ENCODE measurements at places on chromosomes 3 and 15.

DNA sequence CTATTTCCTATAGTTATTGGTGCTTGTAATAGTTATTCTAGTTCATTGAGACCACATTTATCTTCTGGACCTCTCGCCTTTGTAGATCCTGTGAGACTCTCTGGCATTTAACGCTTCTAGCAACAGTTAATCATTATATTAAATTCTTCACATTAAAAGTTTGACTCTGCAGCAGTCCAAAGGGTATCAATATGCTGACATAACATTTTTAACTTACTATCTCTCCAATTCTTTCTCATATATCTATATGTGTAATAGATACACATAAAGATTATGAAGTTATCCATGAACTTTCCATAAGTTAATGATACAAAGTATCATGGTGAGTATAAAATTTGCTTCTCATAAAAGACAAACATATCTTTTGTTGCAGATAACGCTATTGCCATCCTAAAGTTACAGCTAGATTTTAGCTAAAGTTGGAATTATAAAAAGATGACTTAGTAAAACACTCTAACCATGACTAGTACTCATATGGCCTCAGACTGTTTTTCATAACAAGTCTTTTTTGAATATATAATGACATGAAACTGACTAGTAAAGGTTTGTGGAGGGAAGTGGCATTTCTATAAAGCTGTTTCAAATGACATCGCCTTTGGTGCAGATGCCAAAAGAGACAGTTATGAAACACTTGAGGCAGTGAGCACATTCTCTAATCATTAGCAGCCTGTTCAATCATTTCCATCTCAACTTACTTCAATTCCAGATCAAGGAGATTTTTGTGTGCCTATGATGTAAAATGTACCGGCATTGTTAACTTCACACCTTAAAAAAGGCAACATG lies 379.3 kb upstream of the CBLB start:
- no peak for DNase-seq

- DNase-seq = no peak
Observed at GRCh38 chr3:119589102-119589773, 8.4 kb upstream of the PLA1A start.

GRCh38 chr3:186760141-186760833 lies 23.1 kb upstream of the EIF4A2 start:
- DNase-seq = no peak

DNA sequence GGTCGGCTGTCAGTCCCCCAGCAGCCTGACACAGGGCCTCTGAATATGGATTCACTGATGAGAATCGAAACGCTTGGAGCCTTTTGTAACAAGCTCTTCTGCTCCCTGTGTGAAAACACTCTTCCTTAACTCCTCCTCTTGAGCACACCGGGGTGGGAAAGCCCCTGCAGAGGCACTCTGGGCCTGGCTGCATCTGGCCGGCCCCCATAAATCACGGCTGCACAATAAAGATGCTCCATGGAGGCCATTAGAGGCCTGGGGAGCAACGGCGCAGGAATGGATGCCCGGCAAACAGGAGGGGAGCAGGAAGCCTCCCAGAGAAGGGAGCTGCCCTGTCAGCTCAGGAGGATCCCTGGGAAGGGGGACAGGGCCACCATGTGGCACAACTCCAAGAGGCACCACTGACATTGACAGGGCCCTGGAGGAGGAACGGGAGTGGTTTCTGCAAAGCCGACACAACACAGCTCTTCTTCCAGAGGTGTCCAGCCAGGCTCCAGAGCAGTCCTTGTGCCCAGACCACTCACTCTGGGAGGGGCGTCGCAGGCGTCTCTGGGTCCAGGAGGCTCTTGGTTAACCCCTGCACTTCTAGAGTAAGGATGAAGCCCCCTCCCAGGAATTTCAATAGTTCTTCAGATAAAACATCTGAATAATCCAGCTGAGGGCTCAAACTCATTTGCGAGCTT lies 509.3 kb upstream of the PPP2R3A start:
- DNase-seq = peak; percentile 16

- DNase-seq = no peak
Observed at GRCh38 chr3:22450786-22451400, 699.9 kb upstream of the ZNF385D start.

GRCh38 chr15:40823572-40824343 lies 4.8 kb downstream of the PPP1R14D start:
- DNase-seq = no peak

- DNase-seq = no peak
Observed at GRCh38 chr3:149579838-149580542, 77.8 kb downstream of the WWTR1 start.

DNA sequence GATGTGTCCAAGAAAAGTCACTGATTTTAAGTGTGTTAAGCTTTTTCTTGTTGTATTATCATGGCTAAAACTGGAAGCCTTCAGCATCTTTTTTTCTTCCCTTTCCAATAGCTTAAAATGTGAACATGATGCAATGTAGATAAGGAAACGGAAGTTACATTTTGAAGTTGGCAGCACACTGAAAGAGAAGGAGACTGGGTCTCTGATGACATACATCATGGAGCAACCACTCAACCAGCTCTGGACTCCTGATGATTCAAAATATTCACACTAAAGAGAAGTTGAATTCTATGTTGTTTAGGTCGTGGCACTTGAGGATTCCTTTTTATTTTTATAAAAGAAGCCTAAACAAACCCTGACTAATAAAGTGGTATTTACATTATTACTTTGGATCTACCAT lies 488.3 kb upstream of the ALCAM start:
- no peak for DNase-seq

DNA sequence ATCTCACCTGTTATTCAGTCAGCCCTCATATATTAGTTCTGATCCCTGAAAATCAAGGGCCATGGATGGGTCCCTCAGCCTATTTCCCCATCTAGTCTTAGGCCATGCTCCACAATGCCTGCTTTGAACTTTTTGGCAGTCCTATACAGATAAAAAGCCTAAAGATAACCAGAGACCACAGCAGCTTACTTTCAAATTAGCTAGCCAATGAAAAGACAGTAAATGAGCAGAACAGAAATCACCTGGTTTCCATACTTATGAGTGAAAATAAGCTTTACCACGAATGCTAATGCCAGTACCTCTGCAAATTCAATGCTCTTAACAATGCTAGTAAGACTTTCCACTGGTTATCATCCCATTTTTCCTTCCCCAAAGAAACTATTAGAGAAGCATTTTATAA lies 141.6 kb upstream of the SPRED1 start:
- DNase-seq = no peak

GRCh38 chr3:48820612-48821324 lies 26.9 kb downstream of the PRKAR2A start:
- no peak for DNase-seq

DNA sequence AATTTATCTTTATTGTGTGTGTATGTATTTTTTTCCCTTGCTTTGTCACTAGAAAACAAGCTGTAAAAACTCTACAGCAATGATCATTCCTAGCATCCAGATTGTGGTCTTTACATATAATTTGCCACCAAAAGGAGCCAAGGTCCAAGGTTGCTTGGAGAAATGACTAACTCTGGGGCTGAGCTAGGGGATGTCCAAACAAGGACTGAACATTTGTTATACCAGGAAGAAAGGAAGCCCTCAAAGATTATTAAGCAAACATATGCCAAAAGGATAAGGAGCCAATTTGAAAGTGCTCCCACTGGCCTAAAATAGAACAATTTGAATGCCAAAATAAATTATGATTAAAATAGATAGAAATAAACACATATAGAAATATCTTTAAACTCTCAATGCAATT lies 293.3 kb downstream of the ZIC1 start:
- DNase-seq = no peak

DNA sequence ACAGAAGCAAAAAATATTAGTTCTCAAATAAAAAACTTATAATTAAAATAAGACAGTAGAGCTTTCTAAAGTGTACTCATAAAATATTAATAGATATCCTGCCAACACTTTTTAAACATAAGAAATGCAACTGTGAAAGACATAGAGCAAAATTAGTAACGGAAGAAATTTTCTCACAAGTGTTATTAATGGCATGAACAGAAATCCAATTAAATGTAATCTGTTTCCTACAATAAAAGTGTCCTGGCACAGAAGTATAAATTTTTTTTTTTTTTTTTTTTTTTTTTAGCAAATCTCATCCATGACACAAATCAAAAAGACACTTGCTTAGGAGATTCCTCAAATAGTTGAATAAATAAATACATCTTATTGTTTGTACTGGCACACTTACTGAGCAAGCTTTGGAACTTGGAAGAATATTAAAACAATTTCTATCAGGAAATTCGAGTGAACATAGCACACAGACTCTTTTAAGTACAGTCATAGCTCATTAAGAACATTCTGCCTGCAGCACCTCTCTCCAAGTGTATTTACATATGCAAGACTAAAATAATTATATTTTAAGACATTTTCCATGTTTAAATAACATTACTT lies 227.2 kb upstream of the ROBO2 start:
- DNase-seq = no peak

- DNase-seq = no peak
Observed at GRCh38 chr3:112769286-112769978, 77.2 kb downstream of the CD200R1L start.

GRCh38 chr3:38121451-38121831 lies 15.5 kb downstream of the ACAA1 start:
- DNase-seq = no peak

- no peak for DNase-seq
Observed at GRCh38 chr15:77437264-77437663, 16.6 kb downstream of the HMG20A start.

DNA sequence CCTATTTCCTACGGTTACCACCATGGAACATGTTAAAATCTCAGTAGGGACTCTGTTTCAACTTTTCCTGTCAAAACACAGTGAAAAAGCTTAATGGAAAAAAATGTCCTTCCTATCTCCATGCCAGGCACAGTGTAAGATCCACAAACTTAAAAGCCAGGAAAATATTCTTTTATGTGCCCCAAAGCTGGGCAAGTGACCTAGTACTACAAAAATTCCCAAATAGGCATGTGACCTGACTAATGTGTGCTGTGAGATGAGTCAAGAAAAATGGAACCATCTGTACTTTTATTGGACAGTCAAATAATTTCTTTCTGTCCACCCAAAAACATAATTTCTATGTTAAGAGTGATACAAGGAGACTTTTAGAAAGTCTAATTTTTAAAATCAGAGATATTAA lies 406.0 kb downstream of the ZBTB20 start:
- DNase-seq = no peak

DNA sequence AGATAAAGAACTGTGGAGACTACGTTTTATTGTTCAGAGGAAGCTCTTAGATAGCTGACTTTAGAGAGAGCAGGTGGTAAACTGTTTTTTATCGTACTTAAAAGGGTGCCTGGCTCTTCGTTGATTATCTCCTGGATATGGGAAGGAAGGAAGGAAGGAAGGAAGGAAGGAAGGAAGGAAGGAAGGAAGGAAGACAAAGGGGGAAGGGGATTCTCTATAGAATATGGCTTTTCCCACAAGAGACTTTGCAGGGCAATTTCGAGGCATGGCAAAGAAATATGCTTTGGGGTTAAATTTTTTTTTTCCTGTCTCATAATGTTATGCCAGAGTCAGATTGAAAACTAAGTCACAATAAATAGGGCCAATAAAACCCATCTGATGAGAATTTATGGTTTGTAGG lies 271.9 kb upstream of the POU1F1 start:
- DNase-seq = no peak

DNA sequence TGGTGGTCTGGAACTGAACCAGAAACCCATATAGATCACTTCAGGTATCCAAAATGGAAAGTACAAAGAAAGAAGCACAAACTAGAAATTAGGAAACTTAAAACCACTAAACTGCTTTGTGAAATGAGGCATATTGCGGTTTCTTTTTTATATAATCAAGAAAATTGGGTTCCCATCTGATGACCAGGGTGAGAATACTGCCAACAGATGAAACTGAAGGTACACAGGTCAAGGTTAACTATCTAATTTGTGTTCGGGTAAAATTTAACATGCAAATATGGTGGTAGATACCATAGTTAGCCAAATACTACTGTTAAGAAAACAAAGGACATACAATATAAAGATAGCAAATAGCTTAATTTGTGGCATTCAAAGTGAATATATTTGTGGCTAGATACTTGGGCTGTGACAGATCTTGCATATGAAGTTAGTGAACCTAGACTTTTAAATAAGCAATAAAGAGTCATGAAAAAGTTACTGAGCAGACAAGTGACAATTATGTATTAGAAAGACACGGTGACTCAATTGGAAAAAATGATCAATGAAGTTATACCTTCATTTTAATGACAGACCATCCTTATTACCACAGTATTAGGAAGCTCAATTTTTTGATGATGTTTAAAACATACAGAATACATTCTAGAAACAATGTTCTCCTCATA lies 127.4 kb downstream of the NR2E3 start:
- no peak for DNase-seq

DNA sequence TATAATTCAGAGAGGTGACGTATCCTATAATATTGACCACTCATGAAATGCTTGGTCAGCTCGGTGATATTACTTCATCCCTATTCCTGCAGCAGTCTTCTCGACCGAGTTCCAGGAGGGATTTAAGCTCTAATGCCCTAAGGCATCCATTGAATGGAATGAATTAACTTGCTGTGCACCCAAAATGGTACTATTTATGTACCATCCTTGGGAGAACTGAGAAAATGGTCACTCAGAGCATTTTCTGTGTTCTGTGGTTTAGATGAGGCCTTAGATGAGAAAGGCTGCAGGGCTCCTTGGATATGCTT lies 638 bp downstream of the BLOC1S6 start:
- DNase-seq = no peak

DNA sequence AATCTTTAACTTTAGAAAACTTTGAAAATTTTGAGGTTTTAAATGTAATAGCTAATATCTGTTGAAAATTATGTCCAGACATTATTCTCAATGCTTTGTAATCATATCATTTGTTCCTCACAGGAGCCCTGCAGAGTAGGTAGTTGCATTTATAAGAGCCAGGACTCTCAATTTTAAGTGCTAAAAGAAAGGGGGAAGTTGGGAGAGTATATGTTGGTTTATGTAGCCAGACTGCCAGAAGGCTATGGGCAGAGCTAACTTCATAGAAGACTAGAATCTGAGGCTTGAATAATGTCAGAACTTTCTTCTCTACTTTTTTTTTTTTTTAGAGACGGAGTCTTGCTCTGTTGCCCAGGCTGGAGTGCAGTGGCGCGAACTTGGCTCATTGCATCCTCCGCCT lies 9.1 kb downstream of the VPS8 start:
- no peak for DNase-seq

DNA sequence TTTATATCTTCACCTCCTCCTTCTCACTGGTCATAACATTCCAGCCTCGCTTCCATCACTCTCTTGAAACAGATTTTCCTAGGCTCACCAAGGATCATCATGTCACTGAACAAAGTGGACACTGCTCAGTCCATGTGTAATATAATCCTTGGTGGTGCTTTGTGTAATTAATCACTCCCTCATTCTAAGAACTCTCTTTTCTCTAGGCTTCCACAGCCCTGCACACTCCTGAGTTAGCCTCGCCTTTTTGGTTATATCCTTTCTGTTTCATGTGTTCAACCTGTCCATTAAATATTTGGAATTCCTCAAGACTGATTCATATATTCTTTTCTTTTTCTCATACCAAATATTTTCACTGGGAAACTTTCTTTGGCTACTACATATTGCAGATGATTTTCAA lies 440.8 kb downstream of the PYDC2 start:
- no peak for DNase-seq

- DNase-seq = no peak
Observed at GRCh38 chr3:78832785-78833204, 935.0 kb downstream of the ROBO1 start.

- DNase-seq = no peak
Observed at GRCh38 chr3:197801891-197802778, 11.1 kb downstream of the LRCH3 start.

- DNase-seq = peak; percentile 23
Observed at GRCh38 chr3:54240-54639, 142.3 kb upstream of the CHL1 start.
